ENCODE measurements at places on chromosomes 3 and 15. TPM values are rescaled to one million over a fixed set of nuclear protein-coding genes. Genes with fewer than 3 reads are reported as not detected.

Gene OXNAD1
- 70.4 TPM for total RNA-seq

GRCh38 chr15:45169608-45170480 lies 17.9 kb downstream of the SHF start:
- H3K27ac ChIP-seq = no peak overlapping the region
- peaks cover 2% of the 10 kb centered on the region for H3K36me3 ChIP-seq
- no peaks in the 10 kb centered on the region for H3K27me3 ChIP-seq
- peaks cover 18% of the 10 kb centered on the region for H3K4me1 ChIP-seq
- H3K4me3 ChIP-seq = no peak overlapping the region

- H3K27ac ChIP-seq = peak overlapping the region; percentile 66
- peaks cover 2% of the 10 kb centered on the region for H3K27me3 ChIP-seq
- H3K36me3 ChIP-seq = peaks cover 17% of the 10 kb centered on the region
- H3K4me1 ChIP-seq = peaks cover 70% of the 10 kb centered on the region
Measured at GRCh38 chr15:86615411-86615810, 535.7 kb downstream of the AGBL1 start.

Gene CD200R1
- total RNA-seq = 8.8 TPM

Gene ZPLD1
- not detected for total RNA-seq

DNA sequence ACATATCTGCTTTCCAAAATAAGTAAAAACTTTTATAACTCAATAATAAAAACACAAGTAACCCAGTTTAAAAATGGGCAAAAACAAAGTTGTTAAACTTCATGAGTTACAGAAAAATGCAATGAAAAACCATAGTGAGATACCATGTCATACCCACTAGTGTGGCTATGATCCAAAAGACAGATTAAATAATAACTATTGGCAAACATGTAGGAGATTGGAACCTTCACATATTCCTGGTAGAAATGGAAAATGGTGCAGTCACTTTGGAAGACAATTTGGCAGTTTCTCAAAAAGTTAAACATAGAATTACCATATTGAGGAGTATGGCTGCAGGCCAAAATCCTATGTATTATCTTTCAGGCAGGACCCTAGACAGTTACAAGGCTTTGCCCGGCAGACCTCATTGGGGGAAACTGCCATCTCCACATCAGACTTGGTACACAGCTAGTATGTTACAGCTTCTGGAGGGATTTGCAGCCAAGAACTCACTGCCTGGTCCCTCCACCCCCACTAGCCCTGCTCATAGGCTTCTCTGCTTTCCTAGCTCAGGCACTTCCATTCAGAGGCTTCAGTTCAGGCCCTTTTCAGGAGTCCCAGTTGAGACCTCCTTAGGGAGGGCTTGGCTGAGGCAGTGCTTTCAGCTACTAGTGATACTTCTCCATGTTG lies 147.8 kb downstream of the NEK10 start:
- DNase-seq = no peak
- no peak overlapping the region for H3K4me3 ChIP-seq
- no peak overlapping the region for H3K27ac ChIP-seq
- no peaks in the 10 kb centered on the region for H3K4me1 ChIP-seq

DNA sequence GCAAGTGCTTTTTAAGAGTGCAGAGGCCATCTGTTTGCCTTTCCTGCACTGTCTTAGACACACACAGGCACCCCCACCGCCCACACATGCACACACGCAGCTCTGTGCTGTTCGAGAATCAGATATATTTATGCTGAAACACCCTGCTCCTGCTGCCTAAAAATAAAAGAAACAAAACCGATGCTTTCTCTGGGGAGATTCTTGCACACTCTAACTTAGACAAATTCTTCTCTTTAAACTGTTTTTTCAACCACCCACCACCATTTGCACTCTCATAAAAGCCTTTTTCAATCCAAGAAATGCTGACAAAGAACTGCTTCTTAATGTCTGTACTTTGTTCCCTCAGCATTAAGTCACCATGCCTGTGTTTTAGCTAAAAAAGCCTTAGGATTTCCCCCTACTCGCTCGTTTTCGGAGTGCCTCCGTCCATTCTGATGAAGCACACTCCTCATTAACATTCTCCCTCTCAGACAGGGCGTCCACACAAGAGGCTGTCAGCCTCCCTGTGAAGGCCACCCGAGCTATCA lies 26.2 kb downstream of the SLC12A8 start:
- H3K4me3 ChIP-seq = no peak overlapping the region
- H3K36me3 ChIP-seq = no peaks in the 10 kb centered on the region
- DNase-seq = no peak
- no peak overlapping the region for H3K27ac ChIP-seq

Gene UBA5
- total RNA-seq = 37.8 TPM

DNA sequence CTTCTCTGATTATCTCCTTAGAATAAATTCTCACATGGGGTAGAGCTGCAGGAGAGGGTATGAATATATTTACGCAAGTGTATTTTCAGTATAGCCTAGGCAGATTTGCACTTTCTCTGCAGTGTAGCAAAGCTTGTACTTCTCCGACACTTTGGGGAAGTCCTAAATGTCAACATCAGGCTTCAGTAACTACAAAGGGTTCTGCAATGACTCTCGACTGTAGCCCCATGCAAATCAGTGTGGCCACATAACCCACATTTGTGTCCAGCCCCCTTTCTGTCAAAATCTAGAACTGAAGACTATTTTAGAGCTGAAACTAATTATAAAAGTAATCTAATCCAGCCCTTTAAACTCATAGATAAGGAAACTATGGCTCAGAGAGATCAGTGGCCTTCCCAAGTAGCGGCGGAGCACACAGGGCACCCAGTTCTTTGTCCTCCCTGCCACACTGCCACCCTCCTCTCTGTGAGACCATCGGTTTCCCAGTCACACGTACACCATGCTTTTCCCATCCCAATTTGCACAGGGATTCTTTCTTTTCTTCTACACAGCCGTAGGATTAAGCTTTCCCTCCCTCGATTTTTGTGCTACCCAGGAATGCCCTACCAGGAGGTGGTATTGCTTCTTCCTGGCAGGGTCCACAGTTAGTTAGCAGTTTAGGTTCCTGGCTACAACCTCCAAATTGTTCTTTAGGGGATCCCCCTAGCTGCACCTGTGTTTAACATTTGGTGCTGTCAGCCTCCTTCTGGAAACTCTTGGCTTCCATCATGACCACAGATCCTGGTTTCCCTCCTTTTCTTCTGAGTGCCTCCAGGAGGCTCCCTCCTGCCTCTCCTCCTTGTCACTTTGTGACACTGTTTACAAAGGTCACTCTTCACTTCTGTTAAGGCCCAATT lies 22.9 kb downstream of the MRAS start:
- DNase-seq = no peak
- H3K27ac ChIP-seq = no peak overlapping the region
- no peak overlapping the region for H3K4me3 ChIP-seq
- peaks cover 12% of the 10 kb centered on the region for H3K27me3 ChIP-seq
- H3K4me1 ChIP-seq = no peaks in the 10 kb centered on the region

Gene CCDC39
- total RNA-seq = not detected

Gene PP2D1
- not detected for total RNA-seq

Gene CADPS
- not detected for total RNA-seq

GRCh38 chr3:188279502-188280335 lies 125.8 kb downstream of the LPP start:
- peaks cover 25% of the 10 kb centered on the region for H3K4me1 ChIP-seq
- no peak for DNase-seq
- no peaks in the 10 kb centered on the region for H3K27me3 ChIP-seq
- no peak overlapping the region for H3K4me3 ChIP-seq
- H3K36me3 ChIP-seq = peaks cover 16% of the 10 kb centered on the region
- H3K27ac ChIP-seq = no peak overlapping the region

- H3K27me3 ChIP-seq = no peaks in the 10 kb centered on the region
- no peak overlapping the region for H3K27ac ChIP-seq
- H3K4me3 ChIP-seq = no peak overlapping the region
- no peaks in the 10 kb centered on the region for H3K36me3 ChIP-seq
Measured at GRCh38 chr3:23567917-23568316, 237.8 kb upstream of the UBE2E1 start.

- no peak overlapping the region for H3K4me3 ChIP-seq
- H3K27me3 ChIP-seq = peaks cover 4% of the 10 kb centered on the region
- H3K27ac ChIP-seq = no peak overlapping the region
- H3K4me1 ChIP-seq = no peaks in the 10 kb centered on the region
- no peak for DNase-seq
Measured at GRCh38 chr15:72859757-72860145, 76.2 kb upstream of the ADPGK start.

GRCh38 chr15:39361497-39361896 lies 219.4 kb upstream of the THBS1 start:
- H3K27me3 ChIP-seq = peaks cover 10% of the 10 kb centered on the region
- DNase-seq = no peak
- no peaks in the 10 kb centered on the region for H3K4me1 ChIP-seq
- no peaks in the 10 kb centered on the region for H3K36me3 ChIP-seq
- no peak overlapping the region for H3K4me3 ChIP-seq

Gene EPHB1
- 1.8 TPM for total RNA-seq

DNA sequence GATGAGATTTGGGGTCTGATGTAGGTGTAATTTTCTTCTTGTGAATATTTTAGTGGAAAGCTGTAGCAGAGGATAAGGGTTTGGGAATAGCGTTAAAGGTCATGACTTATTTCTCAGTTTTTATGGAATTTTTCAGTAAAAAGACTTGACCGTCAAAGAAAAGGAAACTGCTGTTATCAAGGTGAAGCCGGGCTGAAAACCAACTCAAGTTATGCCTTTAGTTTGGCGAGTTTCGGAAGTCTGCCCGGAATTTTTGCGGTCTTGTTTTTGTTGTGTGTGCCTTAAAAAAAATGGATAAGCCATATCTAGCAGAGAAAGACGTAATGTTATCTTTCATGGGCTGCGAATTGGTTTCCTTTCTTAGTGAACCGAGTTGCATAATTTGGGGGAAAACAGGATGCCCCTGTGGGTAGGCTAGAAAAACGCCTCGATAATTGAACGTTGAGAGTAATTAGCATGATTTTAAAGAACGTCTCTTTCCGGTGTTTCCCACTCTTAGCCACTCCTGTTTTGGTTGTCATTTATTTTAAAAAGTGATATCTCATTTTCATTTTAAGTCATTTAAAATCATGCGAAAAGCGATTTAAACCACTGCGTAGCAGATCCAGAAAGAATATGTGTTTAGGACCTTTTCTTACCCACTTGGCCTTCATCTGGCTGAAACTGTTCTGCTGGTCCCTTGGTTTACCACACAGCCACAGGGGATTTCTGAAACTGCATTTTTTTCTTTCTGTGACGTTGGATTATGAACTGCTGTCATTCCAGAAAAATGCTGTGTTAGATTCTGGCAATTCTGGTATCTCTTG lies 1.1 kb downstream of the NFKBIZ start:
- peak; percentile 71 for DNase-seq
- peak overlapping the region; percentile 100 for H3K27ac ChIP-seq
